ENCODE measurements at places on chromosomes 3 and 15. TPM values are rescaled to one million over a fixed set of nuclear protein-coding genes. Genes with fewer than 3 reads are reported as not detected.
A peak's percentile ranks its signal among the peaks of the same experiment; 100 is the strongest.

The LXN gene
- 26.6 TPM for total RNA-seq

DNA sequence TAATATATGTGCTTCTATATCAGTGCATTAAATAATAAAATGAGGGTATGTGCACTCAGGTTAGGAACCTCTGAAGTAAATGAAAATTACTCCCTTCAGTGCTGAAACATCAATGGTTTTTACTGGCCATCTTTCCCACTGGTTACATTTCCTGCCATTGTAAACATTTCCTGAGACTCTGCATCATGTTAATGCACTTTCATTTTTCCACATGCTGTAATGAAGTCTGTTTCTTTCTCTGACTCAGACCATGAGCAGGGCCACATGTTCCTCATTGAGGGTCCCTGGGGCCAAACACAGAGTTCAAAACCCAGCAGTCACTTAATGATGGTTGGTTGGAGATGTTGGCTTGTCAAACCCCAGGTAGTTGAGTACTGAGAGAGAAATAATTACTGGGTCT, 15.3 kb downstream of the FAM3D start:
- DNase-seq, result no peak

GRCh38 chr3:21894459-21895340, 143.7 kb upstream of the ZNF385D start:
- DNase-seq, result peak; percentile 20

DNA sequence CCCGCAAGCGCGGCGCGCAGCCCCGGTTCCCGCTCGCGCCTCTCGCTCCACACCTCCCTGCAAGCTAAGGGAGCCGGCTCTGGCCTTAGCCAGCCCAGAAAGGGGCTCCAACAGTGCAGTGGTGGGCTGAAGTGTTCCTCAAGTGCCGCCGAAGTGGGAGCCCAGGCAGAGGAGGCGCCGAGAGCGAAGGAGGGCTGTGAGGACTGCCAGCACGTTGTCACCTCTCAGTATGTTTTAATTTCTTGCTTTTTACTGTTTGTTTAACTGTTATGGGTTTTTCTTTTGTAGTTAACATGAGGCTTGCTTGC, 1525.7 kb downstream of the SI start:
- DNase-seq, result no peak

GRCh38 chr15:36252146-36252711, 327.2 kb upstream of the CDIN1 start:
- no peak for DNase-seq

GRCh38 chr3:183490653-183491052, 62.2 kb upstream of the MCF2L2 start:
- DNase-seq, result peak; percentile 71

GRCh38 chr3:65666448-65667091, 372.1 kb downstream of the MAGI1 start:
- no peak for DNase-seq

The KIAA1143 gene
- total RNA-seq, result 24.0 TPM

DNA sequence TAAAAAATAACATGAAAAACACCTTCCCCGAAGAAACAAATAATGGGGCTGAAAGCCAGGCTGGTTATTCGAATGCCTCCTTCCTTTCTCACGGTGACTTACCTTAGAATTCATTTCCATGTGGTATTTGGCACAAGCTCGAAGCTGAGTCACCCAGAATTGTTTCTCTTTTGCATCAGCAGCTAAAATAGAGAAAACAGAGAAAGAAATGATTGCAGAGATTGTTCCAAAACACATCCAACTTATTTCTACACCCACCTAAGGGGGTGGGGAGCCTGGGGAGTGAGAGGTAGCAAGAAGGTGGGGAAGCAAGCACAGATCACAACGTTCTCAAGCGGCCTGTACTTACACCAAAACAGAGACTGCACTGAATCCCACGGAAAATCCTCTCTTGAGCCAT, 104.7 kb downstream of the OSBPL10 start:
- DNase-seq, result no peak

DNA sequence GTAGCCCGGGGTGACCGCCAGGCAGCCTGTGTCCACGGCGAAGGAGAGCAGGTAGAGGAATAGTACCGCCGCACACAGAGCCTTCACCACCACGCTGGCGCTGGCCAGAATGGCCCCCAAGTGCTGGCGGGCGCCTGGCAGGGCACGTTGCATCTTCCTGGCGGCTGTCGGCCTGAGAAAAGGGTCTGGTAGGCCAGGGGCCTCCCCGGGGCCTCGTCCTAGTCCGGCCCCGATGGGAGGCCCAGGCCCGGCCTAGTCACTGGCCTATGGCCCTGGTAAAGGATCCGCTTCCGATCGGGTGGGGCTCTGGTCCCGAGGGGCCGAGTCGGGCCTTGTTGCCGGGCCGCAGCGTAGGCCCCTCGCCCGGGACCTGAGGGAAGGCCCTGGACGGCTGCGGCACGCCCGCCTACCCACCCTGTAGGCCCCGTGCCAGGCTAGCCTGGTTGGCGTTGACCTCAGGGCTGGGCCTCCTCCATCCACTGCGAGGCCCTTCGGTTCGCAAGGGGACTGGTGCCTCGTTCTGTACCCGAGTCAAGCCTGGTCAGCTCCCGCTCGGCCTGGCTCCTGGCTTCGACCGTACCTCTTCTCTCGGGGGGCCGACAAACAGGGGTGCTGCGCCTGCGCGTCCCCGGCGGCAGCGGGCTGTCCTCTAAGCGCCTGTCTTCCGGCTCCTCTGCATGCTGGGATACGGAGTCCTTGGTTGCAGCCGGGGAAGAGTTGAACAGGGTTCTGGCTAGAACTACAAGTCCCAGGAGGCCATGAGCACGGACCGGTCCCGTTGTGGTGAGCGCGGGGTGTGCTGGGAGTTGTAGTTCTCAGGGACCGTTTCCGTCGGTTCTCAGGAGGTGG, at the start of gene TMEM115:
Gene TMEM115 (minus strand): TSS at position 611 of the 849 bp plus-strand sequence. CDS start 458 bp downstream, at position 153.
- DNase-seq, result peak; percentile 98

- DNase-seq, result peak; percentile 94
Observed at GRCh38 chr3:177345049-177345972, 148.0 kb upstream of the TBL1XR1 start.

DNA sequence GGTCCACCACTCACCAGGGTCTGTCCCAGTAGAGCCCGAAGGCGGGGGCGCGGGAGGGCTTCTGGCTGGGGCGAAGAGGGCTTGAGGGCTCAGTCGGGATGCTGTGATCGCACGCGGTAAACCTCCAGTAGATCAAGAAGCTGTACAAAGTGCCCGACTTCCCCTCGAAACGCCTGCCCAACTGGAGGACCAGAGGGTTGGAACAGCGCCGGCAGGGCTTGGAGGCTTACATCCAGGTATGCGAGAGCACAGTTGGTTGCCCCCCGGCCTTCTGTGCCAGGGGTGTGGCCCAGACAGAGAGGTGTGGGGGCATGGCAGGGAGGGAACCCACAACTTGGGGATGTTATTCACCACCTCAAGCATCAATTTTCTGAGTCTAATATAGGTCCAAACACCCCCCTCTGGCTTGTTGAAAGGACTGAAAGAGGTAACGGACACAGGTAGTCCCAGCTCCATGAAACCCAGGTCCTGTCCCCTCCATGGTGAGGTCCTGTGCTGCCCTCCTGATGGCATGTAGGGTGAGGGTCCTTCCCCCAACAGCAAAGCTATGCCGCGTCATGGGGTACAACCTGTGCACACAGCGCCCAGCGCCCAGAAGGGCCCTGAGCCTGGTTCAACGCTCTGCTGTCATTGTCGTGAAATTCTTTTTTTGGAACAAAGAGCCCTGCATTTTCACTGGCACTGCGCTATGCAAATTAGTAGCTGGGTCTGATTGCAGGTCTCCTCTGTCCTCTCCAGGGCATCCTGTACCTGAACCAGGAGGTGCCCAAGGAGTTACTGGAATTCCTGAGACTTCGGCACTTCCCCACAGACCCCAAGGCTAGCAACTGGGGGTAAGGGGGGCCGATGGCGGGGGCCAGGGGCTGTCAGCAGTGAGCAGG, 1.2 kb downstream of the SNX22 start:
- DNase-seq, result no peak

The CCRL2 gene
- total RNA-seq, result 1.5 TPM

- no peak for DNase-seq
Observed at GRCh38 chr3:151281671-151282324, 3.5 kb upstream of the P2RY14 start.

The EEF1AKMT4 gene
- total RNA-seq, result 8.4 TPM

DNA sequence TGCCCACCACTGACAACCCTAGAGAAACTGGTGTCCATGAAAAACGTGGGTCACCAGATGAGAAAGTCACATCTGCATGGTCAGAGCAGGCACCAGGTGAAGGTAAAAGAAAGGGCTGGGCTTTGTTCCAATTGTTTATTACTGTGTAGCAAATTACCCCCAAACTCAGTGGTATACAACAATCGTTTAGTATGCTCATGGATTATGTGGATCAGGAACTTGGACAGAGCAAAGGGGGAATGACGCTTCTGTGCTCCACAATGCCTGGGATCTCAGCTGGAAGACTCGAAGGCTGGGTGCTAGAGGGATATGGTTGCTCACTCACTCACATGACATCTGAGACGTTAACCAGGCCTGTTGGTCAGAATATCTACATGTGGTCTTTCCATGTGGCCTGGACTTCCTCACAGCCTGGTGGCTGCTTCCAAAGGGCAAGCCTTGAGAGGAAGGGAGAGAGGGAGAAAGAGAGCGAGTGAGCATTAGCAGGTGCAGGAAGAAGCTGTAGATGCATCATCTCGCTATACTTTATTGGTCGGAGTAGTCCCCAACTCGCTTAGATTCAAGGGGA, 44.9 kb downstream of the LPP start:
- peak; percentile 38 for DNase-seq

- DNase-seq, result peak; percentile 8
Observed at GRCh38 chr3:39809995-39810595, 686 bp downstream of the MYRIP start.

DNA sequence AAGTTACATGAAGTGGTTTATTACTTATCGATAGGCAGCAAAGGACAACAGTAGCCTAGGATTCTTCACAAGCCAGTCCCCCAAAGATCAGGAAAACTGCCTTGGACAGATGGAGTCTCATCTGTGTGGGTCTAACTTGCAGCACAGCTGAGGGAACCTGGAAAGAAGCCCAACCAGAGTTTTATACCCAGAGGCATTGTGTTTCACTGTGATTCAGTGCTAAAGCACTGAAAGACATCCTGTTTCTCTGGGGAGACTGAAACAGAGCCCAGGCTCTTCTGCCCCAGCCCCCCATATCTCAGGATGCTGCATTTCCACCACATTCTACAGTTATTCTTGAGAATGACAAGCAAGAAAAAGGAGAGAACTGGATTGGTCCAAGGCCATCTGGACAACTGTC, 48.2 kb upstream of the PYDC2 start:
- peak; percentile 12 for DNase-seq

The HCLS1 gene
- total RNA-seq, result 1.3 TPM

The RHOA gene
- total RNA-seq, result 434 TPM

DNA sequence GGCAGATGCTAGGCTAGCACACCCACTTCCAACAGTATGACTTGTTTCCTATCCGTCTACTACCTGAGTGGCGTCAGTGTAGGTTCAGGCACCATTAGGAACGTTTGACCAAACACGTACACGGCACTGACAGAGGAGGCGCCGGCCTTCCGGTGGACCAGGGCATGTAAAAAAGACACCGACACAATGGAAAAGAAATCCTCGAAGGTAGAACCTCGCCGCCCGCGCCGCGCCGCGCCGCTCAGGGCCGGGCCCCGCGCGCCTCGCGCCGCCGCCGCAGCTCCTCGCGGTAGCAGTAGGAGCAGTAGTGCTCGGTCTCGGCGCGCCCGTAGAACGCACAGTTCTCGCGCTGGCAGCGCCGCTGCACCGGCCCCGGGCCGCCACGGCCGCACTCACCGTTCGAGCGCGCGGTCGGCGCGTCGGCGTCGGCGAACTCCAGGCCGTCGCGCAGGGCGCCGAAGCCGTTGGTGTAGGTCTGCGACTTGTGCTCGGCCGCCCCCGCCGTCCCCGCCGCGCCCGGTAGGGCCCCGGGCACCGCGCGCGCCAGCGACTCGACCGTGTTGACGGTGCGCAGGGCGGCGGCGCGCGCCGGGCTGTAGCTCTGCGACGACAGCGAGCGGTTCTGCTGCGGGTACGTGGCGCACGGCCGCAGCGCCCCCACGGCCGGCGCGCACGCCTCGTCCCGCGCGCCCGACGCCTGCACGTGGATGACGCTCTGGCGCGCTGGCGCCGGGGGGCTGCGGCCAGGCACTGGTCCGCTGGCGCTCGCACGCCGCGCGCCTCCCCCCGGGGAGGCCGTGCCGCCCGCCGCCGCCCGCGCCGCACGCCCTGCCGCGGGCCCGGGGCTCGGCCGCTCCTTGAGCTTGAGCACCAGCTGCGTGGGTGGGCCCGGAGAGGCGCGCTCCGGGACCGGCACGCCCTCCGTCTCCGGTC, 156.7 kb downstream of the KLF13 start:
- no peak for DNase-seq

The NMB gene
- 3.8 TPM for total RNA-seq

- no peak for DNase-seq
Observed at GRCh38 chr3:57696801-57697321, 4.0 kb upstream of the DENND6A start.

The RAB6B gene
- total RNA-seq, result 9.1 TPM

DNA sequence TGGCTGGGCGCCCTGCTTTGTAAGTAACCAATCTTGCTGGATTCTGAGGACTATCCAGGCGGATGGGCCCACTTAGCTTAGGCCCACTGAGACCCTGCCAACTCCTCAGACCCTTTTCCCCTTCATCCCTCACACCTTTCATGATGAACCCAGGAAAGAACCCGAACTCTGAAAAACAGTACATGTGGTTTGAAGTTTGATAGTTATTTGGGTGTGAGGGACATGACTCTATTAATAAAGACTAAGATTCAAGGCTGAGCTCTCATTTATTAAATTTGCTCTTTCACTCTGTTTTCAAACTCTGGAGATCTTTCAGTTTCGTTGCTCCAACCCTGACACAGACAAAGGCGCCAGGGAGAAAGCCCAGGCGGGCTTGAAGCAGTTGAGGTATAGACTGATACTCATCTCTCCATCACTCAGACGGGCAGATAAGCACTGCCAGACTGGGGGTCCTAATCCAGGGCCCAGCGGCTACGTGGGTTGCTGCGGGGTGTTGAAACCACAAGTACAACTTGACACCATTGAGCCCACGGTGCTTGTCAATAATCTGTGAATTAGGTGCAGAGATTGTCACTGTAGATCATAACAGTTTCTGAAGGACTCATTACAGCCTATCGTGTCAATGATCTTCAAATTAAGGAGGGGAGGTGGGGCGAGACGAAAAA, 7.2 kb upstream of the SOX2 start:
- DNase-seq, result no peak

- no peak for DNase-seq
Observed at GRCh38 chr3:99410789-99411311, 227.5 kb upstream of the COL8A1 start.

The C3orf20 gene
- 0.07 TPM for total RNA-seq

DNA sequence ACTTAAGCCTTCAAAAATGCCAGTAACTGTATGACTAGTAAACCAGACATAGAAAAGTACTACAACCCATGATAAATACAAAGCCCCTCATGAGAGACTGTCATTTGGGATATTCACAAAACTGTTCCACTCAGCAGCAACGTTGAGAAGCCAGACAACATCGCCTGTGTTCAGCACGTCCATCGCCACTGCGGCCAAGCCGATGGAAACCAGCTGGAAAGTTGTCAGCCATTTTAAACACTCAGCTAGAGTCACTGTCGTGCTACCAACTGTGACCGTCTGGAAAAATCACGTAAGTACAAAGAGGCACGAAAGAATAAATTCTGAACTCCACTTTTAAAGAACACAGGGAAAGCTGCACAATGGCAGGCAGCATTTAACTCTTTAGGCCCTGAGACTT, 340.7 kb upstream of the WNT5A start:
- DNase-seq, result no peak

GRCh38 chr3:161475905-161476304, 20.7 kb upstream of the OTOL1 start:
- peak; percentile 26 for DNase-seq

GRCh38 chr3:21942328-21942727, 191.3 kb upstream of the ZNF385D start:
- no peak for DNase-seq

Measured in hepatocyte (in vitro differentiated cells).